ENCODE measurements at places on chromosomes 5 and 9.

DNA sequence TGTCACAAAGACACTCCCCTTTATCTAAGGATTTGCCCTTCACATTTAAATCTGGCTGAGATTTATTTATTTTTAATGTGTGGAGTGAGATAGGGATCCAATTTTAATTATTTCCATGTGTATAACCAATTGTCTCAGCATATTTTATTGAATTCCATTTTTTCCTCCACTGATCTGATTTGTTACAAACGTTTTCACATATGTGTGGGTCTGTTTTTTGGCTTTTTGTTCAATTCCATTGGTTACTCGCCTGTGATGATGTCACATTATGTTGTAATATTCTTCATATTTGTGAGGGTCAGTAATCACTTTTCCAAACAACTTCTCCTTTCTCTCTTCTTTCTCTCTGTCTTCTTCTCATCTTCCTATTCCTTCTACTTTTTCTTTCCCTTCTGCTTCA lies 278.3 kb upstream of the RFX3 start:
- DNase-seq = no peak

DNA sequence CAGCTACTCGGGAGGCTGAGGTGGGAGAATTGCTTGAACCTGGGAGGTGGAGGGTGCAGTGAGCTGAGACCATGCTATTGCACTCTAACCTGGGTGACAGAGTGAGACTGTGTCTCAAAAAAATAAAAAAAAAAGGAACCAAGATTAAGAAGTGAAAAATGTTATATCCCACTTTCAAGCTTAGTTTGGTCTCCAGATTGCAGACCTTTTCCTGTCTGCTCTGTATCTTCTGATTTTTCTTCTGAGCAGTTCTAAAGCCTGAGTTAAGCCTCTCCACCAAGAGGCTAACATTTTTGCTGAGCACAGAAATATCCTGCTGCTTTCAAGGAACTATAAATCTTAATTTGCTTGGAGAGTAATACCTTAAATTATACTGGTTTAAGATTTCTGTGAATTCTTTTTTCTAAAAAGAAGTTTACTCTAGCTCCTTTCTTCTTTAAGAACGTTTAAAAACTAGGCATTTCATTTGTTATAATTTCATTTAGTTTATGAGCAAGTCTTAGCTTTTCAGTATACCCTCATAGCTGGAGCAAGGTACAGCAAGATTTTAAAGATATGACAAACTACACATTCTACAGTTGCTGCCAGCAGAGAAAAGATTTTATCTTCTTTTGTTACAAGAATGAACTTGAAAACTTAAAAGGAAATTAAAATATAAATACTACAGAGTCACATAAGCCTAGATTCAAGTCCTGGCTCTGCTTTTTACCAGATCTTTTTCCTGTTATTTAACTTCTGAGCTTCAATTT lies 55.0 kb downstream of the GARNL3 start:
- DNase-seq = no peak

- no peak for DNase-seq
Observed at GRCh38 chr9:129270903-129271431, 92.9 kb upstream of the IER5L start.

- DNase-seq = no peak
Observed at GRCh38 chr5:176887252-176887849, 11.8 kb downstream of the HK3 start.

DNA sequence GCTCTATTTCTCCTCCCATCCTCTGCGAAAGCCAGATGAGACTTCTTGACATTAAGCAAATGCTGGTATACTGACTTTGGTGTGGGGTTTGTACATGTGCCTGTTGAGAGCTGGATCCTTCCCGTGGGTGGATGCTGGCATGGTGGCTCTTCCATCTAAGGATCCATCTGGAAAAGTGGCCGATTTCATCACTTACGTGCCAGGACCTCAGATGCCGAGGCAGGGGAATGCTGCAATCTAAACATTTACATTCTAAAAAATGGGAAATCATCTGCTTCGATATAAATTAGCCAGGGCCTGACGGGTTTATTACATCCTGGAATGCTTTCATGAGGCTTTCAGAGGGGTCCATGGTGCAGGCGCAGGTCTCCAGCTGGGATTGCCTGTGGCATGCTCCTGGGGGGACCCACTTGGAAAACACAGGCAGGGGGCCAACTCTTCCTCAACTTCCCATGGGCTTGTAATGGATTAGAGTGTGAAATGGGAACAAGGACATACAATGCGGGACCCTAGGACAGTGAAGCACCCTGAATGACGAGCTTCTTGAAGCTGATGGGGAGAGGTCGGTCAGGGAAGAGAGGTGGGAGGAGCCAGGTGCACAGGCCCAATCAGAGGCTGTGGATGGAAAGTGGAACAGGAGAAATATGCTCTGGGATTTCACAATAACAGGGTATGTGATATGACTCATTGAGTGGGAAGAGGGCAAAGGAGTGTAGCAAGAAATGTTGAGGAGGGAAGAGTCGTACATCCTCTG lies 105.5 kb upstream of the PITX1 start:
- DNase-seq = no peak

DNA sequence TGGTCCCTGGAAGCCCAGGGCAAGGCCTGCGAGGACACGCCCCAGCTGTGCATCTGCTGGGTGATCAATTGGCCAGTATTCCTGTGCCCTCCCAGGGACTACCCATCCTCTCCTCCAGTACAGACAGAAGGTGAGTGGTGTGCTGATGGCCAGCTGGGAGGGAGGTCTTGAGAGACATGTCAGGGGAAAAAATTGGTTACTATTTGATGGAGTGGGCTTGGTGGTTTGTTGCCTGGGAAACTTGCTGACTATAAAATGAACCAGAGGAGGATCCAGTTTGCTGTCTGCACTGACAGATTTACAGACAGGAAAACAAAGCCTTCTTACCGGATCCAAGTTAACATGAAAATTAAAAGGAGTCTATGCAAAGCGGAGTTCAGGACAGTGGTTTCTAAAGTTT lies 40.3 kb downstream of the MAP1B start:
- DNase-seq = no peak

DNA sequence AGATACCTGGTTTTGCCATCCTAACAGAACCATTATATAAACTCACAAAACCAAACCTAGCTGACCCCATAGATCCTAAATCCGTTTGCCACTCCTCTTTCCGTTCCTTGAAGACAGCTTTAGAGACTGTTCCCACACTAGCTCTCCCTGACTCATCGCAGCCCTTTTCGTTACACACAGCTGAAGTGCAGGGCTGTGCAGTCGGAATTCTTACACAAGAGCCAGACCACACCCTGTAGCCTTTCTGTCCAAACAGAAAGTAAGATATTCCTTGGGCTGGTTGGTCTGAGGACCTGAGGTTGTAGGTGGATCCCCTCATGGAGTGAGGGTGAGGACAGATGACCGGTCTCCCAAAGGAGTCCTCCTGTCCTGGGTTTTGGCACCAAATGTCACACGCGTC lies 56.7 kb upstream of the NAA35 start:
- no peak for DNase-seq

DNA sequence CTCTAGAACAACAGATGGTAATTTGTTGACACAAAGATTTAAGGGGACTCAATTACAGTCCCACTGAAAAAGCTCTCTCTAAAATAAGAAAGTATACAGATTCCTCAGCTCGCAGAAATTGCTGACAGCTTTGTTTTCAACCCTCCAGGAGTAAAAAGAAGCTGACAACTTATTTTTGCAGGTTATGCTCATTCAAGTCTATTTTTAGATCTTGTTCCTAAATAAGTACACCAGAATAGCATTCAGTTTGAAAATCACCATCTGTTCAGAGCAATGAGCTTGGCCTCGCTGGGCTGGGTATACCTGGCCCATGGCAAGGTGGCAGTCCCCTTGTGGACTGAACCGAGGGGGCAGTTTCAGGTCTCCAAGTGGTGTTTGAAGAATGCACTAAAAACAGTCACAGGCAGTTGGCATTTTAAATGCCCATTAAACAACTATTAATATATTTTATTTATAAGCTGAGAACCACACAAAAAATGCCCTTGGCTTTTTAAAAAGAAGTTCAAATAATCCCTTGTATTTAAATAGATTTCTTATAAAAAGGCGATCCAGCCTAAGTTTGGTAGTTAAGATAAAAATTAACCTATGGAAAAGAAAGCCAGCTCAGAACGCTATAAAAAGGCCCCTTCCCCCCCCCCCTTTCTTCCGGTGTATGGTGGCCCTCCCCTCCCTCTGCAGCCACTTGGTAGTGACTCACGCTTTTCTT lies 169.2 kb downstream of the AUH start:
- no peak for DNase-seq

DNA sequence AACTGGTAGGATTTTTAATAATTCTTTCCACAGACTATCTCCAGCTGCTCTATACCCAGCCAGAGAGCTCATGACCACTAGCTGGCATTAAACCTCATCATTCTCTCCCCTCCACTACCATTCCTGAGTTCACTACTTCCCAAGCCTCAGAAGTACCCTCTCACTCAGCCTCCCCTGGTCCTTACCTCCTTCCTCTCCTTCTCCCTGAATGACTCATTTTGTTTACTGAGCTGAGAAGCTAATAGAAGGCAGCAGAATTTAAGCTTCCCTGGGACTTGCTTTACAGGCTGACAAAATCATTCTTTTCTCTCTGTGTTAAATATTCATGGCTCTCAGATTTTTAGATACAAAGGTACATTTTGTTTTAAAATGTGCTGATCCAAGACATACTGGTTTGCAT lies 305.4 kb downstream of the TLR4 start:
- no peak for DNase-seq

- DNase-seq = no peak
Observed at GRCh38 chr5:150166650-150167511, at the start of gene CDX1. CDX1 (plus strand) TSS chr5:150166778; CDS start chr5:150166877, 99 bp downstream.

GRCh38 chr9:81634915-81635516 lies 54.3 kb downstream of the TLE1 start:
- DNase-seq = no peak

DNA sequence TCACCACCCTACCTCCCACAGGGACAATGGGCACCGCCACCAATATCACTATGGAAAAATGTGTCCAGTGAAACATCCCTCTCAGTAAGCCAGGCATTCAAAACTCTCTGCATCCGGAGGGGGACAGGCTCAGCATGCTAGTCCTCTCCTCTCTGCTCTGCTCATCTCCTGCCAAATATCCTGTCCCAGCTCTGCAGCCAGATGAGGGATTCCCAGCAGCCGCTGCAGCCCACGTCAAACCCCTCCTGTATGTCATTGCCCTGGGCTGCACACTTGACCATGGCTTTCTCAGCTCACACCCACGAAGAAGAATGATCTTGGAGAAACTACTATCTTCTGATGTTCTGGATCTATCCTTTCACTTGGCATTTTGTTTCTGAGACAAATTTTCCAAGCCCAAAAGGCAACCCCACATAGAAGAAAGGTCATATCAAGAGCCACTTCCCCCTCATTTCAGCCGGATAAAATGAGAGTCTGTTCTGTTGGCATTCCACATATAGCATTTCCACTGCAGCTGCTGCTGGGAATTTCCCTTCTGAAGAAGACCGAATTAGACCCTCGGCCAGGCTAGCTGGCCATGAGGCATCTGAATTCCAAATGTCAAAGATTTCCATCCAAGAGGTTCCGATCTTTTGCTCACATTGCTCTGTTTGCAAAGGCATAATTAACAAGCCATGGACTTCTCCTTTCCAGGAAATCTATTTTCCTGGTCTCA lies 338.0 kb downstream of the ACTL7B start:
- DNase-seq = no peak

DNA sequence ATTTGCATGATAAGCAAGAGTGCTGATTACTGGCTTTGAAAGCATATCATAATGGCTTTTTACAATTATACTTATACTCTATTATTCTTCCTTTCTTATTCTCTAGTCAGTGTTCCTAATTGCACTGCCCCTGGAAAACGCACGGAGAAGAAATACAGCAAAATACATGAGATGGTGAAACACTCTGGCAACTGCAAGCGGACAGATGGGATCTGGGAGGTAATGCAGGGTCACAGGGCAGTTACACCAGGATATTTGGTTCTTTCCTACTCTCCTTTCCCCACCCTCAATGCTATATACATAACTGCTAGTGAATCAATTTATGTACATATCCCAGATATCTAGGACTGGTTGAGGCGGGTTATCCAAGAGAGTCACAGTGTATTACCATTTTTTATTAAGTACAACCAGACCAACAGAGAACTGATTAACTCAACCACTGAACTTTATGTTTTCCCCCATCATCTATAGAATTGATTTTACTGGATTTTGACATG lies 423.7 kb downstream of the ZSWIM6 start:
- no peak for DNase-seq

GRCh38 chr9:134344800-134345310 lies 18.6 kb downstream of the RXRA start:
- DNase-seq = no peak

GRCh38 chr5:22596404-22596970 lies 256.7 kb downstream of the CDH12 start:
- DNase-seq = no peak

DNA sequence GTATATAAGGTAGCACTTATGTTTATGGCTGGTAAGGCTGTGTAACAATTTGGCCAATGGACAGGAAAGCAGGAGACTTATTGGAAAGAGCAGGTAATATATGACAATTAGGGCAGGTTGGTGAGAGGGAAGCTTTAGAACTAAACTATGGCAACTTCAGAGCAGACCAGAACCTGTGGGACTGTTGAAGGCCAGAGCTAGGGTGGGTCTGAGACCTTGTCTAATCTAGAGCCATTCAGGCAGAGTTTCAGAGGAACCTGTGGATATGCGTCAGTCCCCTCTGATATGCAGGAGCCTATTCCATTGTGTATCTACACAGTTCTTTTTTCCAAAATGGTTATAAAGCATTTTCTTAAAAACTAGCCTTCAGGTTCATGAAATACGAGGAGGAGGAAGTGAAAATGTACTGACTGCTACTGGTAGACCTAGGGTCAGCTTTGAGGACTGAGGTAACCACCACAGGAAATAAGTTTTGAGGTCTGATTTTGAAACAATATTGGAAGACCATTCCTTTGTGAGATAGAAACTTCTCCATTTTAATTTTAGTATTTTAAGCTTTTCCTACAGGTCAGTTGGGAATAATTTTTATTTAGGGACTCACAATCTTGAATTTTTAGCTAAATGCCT lies 37.6 kb downstream of the ELL2 start:
- no peak for DNase-seq

DNA sequence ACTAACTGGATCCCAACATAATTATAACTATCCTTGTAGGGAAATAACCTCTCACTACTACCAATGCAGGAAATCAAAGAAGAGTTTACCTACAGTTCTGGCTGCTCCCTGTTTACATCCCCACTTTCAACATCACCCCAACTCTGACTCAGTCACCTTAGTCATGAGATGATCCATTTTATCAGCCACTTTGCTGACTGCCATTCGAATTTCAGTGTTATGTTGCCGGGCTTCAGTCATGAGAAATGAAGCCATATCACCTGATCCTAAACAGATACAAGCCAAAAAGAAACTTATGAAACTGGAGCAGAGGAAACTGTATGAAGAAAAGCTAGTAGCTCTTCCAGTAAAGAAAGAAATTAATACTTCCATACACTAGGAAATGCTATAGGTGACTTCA lies 33.7 kb downstream of the SLC31A2 start:
- no peak for DNase-seq

GRCh38 chr5:37248421-37248969 lies 681 bp downstream of the CPLANE1 start:
- DNase-seq = no peak

GRCh38 chr5:80318212-80318611 lies 1.6 kb upstream of the SPZ1 start:
- DNase-seq = no peak

- DNase-seq = no peak
Observed at GRCh38 chr9:86035827-86036440, 63.4 kb downstream of the GOLM1 start.
